Cardiac muscle cell (in vitro differentiated cells and primary cell): ENCODE measurements at places on chromosomes 6 and 20. TPM values are rescaled to one million over a fixed set of nuclear protein-coding genes. Genes with fewer than 3 reads are reported as not detected.

DNA sequence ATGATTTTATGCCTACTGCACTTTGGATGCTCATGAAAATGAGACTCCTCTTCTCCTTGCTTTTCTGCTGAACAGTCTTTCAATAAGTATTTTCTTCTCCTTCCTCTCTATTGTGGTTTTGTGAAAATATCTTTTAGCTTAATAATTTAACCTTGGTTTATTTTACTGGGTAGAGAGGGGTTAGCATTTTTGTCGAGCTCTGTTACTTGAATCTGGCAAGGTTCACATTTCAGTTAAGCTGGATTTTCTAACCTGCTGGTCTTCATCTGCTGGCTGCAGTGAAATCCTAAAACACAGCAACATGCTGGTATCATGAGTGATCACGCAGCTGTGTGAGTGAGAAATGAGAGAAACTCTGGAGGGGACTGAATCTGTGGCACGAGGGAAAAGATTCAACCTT lies 222.7 kb upstream of the NOX3 start:
- no peak for DNase-seq

GRCh38 chr6:134035823-134036296 lies 16.6 kb downstream of the SLC2A12 start:
- no peak for DNase-seq

DNA sequence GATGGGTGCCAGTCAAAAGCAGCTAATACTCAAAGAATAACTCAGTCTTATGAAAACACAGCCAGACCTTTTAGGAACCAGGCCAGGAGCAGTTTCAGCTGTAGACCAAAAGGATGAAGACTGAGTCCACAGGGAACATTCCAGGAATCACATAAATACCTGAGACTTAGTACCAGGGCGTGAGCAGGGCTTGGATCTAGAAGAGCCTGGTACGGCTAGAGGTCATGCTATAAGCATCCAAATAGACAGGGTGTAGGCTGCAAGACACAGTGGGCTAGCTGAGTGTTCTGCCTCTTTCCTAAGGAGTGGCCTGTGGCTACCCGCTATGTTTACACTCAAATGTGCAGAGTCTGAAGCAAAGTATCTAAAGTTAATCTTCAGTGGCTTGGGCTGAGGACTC lies 29.5 kb upstream of the LRRC1 start:
- no peak for DNase-seq

GRCh38 chr20:63150391-63150898 lies 65.5 kb downstream of the YTHDF1 start:
- DNase-seq: no peak

GRCh38 chr6:14762077-14762476 lies 483.8 kb upstream of the JARID2 start:
- no peak for DNase-seq

DNA sequence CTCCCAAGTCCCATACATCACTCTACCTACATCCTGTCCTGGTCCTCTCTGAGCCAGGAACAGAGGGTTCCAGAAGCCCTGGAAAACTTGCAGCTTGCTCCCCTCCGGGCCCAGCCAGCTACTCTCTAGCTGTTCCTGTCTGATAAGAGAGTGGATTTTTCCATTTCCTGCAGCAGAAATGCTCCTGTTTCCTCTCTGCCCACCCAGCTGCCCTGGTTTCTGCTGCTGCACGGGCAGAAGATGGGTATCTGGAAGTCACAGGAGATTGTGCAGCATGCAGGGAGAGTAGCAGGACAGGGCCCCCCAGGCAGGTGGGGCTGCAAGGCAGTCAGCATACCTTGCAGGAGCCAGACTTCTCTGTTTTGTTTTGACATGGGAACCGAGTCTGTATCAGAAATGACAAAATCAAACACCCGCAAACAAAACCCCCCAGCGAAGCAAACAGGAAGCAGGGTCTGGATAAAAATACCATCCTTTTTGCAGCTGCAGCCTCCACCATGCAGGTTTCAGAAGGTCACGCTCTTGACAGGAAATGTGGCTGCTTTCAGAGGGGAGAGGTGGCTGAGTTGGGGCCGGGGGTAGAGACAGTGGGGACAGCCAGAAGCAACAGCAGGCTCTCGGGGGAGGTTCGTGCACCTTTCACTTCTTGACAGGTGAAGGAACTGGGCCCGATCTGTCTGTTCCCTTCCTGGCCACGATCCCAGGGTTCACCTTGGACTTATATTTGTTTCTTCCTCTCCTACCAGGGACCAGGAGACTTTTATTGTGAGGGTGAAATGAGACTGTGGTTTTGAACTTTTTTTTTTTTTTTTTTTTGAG lies 50.8 kb upstream of the FAM83D start:
- no peak for DNase-seq

GRCh38 chr6:148493424-148493823 lies 150.8 kb downstream of the SASH1 start:
- no peak for DNase-seq

MYH7B gene
- 107 and 112 TPM in 2 replicates for polyA plus RNA-seq

IYD gene
- not detected in 2 replicates for polyA plus RNA-seq

SYCP2 gene
- 0.07 and 0.60 TPM in 2 replicates for polyA plus RNA-seq

DEFB132 gene
- not detected in 2 replicates for polyA plus RNA-seq

- DNase-seq: no peak
These were observed 68.0 kb upstream of the QKI start for GRCh38 chr6:163346497-163346961.

KCNB1 gene
- 0.06 and 0.10 TPM in 2 replicates for polyA plus RNA-seq

ZBTB12 gene
- polyA plus RNA-seq: 0.62 TPM in 1 of 2 replicates, not detected in the other

PREP gene
- 67.6 and 69.0 TPM in 2 replicates for polyA plus RNA-seq

DNA sequence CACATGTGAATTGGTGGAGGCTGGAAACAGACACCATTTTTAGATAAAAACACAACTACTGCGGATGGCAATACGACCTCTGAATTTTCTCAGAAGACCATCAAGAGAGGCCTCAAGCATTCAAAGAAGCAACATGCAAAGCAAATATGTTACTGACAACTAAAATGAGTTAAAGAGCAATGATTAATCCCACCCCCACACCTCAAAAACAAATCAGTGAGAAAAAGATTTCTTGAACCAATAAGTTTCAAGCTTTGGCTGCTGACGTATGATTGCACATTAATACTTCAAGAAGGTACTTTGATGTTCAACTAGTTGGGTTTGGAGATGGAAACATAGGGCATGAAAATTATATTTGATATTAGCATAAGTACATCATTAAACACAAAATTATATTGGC lies 982 bp downstream of the MMUT start:
- DNase-seq: peak; percentile 9

GRCh38 chr6:152309648-152310047 lies 327.5 kb downstream of the SYNE1 start:
- no peak for DNase-seq

DNA sequence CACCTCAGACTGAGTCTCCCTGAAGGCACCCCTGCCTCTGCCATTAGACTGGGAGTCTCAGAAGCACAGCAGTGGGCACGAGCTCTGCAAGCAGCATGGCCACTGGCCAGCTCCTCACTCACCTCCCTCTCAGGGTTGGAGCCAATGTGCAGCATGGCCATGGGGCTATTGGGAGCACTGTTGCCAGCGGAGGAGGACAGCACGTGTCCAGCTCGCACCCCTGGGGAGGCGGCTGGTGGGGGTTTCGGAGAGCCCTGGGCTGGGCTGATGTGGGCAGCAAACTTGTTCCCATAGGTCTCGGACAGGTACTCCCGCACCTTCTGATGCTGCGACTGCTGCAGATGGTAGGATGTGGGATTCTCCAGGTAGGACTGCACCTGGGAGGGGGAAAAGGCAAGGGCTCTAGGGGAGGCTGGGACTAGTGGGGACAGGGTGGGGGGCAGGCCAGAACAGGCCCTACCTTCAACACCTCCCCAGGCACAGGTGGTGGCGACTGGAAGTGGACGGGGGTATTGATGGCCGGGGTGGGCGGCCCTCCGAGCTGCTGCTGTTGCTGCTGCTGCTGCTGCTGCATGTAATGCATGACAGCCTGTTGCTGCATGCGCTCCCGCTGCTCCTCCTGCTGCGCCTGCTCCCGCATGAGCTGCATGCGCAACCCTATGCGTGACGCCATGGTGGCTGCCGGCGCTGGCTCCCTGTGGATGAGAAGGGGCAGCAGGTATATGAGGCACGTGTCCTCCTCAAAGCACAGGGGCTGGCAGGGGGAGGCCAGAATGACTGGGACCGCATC lies 44.7 kb downstream of the TFEB start:
- no peak for DNase-seq

DNA sequence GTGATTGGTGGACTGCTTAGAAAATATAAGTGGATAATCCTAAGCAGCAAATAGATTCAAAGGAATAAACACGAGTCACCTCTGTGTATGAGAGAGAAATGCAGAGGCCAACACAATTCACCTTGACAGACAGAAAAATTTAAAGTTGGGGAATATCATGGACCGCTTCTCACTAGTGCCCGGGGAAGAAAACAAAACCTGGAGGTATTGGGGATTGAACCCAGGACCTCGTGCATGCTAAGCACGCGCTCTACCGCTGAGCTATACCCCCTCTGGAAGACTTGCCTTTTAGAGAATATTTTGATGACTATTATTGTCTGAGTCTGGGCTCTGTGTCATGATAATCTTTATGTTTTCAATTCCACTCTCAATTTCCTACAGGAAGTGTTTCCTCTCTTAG lies 111.9 kb downstream of the TRIM27 start:
- no peak for DNase-seq

PTK6 gene
- 0.30 and 0.38 TPM in 2 replicates for polyA plus RNA-seq

GTF3C6 gene
- polyA plus RNA-seq: 109 and 138 TPM in 2 replicates

ALDH5A1 gene
- 10.4 and 21.6 TPM in 2 replicates for polyA plus RNA-seq
